ENCODE measurements at places on chromosomes 13 and 19. TPM values are rescaled to one million over a fixed set of nuclear protein-coding genes. Genes with fewer than 3 reads are reported as not detected.

DNA sequence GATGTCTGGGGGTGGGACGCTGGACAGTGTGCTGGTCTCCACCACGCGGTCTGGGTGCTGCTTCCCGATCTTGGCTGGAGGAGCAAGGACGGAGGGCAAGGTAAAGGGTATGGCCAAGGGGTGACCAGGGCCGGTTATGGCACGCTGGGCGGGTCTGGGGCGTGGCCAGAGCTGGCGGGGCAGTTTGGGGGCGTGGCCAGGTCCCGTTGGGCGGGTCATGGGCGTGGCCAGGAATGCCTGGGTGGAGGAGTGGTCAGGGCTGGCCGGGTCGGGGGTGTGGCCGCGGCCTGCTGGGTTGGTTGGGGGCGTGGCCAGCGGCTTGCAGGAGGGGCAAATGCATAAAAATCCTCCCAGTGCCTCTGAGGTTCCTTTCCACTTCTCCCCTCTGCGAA, 19.2 kb downstream of the GPX4 start:
- no peak overlapping the region for H3K4me3 ChIP-seq
- H3K36me3 ChIP-seq, result peaks cover 13% of the 10 kb centered on the region
- H3K4me1 ChIP-seq, result no peaks in the 10 kb centered on the region
- H3K27ac ChIP-seq, result no peak overlapping the region
- H3K27me3 ChIP-seq, result no peaks in the 10 kb centered on the region
- no peak for DNase-seq

GRCh38 chr13:30038884-30039283, 188.5 kb upstream of the UBL3 start:
- H3K27me3 ChIP-seq, result peaks cover 23% of the 10 kb centered on the region
- peaks cover 9% of the 10 kb centered on the region for H3K4me1 ChIP-seq
- no peak overlapping the region for H3K4me3 ChIP-seq
- no peaks in the 10 kb centered on the region for H3K36me3 ChIP-seq
- DNase-seq, result no peak
- no peak overlapping the region for H3K27ac ChIP-seq

GRCh38 chr13:109647053-109647452, 139.3 kb downstream of the IRS2 start:
- H3K4me3 ChIP-seq, result no peak overlapping the region
- no peaks in the 10 kb centered on the region for H3K27me3 ChIP-seq

- H3K4me1 ChIP-seq, result peaks cover 24% of the 10 kb centered on the region
- peak within 1 kb of the TSS; percentile 99 for H3K4me3 ChIP-seq
- DNase-seq, result peak; percentile 83
- H3K36me3 ChIP-seq, result peaks cover 43% of the 10 kb centered on the region
- H3K27ac ChIP-seq, result peak within 1 kb of the TSS; percentile 100
Measured at GRCh38 chr19:21020298-21021227, at the start of gene ZNF430. Gene ZNF430 (plus strand): TSS chr19:21020657. CDS start chr19:21020801, 144 bp downstream.

NEK5 gene
- not detected for total RNA-seq

All from activated naive CD8-positive, alpha-beta T cell treated with anti-CD3 and anti-CD28 coated beads, Interleukin-2, amount 10 ng/mL, durations not matched to agents 7 days and 5 days (primary cell).